Kidney (tissue), 22 donors: ENCODE measurements at places on chromosomes 12 and 14. TPM values are rescaled to one million over a fixed set of nuclear protein-coding genes. Genes with fewer than 3 reads are reported as not detected.

FOXM1 gene
- 1.3 TPM for total RNA-seq

DNA sequence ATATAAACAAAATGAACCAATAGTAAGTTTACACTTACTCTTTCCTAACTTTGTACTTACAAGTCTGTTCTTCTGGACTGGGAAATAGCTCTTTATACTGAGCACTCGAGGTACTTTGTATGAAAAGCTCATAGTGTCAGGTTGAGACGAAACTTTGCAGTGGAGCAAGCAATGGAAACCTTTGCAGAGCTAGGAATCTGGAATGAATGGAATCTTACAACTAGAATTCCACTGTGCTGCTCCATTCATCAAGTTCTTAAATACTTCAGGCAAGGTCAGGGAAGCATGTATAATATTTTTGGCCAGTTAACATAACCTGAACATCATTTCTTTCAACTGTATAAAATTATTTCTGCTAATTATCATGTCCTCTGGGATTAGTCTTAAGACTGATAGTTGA, 1327.5 kb upstream of the FLRT2 start:
- H3K36me3 ChIP-seq: no peaks in the 10 kb centered on the region

DNA sequence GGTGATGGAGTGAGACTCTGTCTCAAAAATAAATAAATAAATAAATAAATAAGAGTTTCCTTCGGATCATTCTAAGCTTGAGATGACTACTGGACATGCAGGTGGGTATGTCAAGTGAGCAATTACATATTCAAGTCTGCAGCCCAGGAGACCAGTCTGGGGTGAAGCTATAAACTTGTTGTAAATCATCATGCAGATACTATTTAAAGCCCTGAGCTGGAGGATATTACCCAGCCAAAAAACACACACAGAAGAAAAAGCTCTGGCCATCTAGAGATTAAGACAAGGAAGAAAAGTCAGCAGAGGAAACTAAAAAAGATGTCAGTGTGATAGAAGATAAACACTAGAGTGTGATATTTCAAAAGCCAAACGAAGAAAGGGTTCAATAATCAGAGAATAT, 47.0 kb upstream of the PDZRN4 start:
- no peaks in the 10 kb centered on the region for H3K4me1 ChIP-seq
- no peaks in the 10 kb centered on the region for H3K27me3 ChIP-seq
- DNase-seq: no peak
- H3K4me3 ChIP-seq: no peak overlapping the region
- no peak overlapping the region for H3K27ac ChIP-seq
- H3K36me3 ChIP-seq: no peaks in the 10 kb centered on the region

DNA sequence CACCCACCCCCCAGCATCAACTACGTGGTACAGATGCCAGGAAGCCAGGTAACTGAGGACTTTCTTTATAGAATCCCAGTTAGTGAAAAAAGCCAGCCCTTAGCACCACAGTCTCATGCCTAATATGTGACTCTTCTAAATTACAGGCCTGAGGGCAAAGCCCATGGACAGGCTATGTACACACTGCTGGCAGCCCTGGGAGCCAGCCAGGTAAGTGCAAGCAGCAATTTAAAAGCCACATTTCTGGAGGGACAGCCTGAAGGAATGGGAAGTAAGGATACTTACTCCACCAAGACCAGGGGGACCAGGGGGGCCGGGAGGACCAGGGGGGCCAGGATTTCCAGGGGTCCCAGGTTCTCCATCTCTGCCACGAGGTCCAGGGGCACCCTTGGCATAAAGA, 7.0 kb downstream of the COL2A1 start:
- no peaks in the 10 kb centered on the region for H3K36me3 ChIP-seq
- no peaks in the 10 kb centered on the region for H3K4me1 ChIP-seq
- H3K27me3 ChIP-seq: no peaks in the 10 kb centered on the region
- no peak overlapping the region for H3K27ac ChIP-seq

GRCh38 chr12:102417055-102417454, 63.3 kb downstream of the IGF1 start:
- H3K4me3 ChIP-seq: no peak overlapping the region
- no peaks in the 10 kb centered on the region for H3K4me1 ChIP-seq
- no peaks in the 10 kb centered on the region for H3K27me3 ChIP-seq
- no peak for DNase-seq
- H3K27ac ChIP-seq: no peak overlapping the region
- H3K36me3 ChIP-seq: no peaks in the 10 kb centered on the region

LRRIQ1 gene
- total RNA-seq: 8.5 TPM

LAG3 gene
- total RNA-seq: 1.3 TPM

DNA sequence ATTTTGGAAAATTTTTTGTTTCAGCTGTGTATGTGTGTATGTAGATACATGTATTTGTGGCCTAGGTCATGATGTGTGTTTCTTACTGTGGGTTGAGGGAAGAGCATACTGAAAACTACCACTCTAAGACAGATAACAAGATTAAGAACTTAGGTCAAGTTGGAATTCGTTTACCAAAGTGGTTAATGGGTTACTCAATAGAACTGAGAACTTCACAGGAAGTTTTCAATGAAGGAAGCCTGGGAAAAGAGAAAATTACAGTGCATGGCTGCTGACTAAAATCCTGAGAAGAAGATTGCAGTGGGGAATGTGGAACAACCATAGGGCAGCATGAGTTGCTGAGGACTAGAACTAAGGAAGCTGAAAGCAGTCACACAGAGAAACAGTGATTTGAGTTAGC, 21.4 kb upstream of the FOXG1 start:
- H3K4me1 ChIP-seq: no peaks in the 10 kb centered on the region
- no peaks in the 10 kb centered on the region for H3K36me3 ChIP-seq
- H3K27me3 ChIP-seq: no peaks in the 10 kb centered on the region
- H3K27ac ChIP-seq: no peak overlapping the region
- H3K4me3 ChIP-seq: no peak overlapping the region

DPY19L2 gene
- 24.5 TPM for total RNA-seq

GRCh38 chr14:73747379-73748211, 33.4 kb upstream of the PNMA1 start:
- no peak overlapping the region for H3K27ac ChIP-seq
- no peaks in the 10 kb centered on the region for H3K36me3 ChIP-seq
- peaks cover 17% of the 10 kb centered on the region for H3K4me1 ChIP-seq
- no peak overlapping the region for H3K4me3 ChIP-seq
- no peak for DNase-seq

GRCh38 chr14:58861586-58861985, 223.8 kb downstream of the DACT1 start:
- DNase-seq: peak; percentile 35
- no peak overlapping the region for H3K27ac ChIP-seq
- H3K27me3 ChIP-seq: no peaks in the 10 kb centered on the region
- H3K36me3 ChIP-seq: no peaks in the 10 kb centered on the region
- no peak overlapping the region for H3K4me3 ChIP-seq

- DNase-seq: no peak
- H3K4me1 ChIP-seq: peaks cover 3% of the 10 kb centered on the region
- H3K36me3 ChIP-seq: no peaks in the 10 kb centered on the region
- H3K4me3 ChIP-seq: no peak overlapping the region
Observed at GRCh38 chr14:75848167-75848913, 133.5 kb downstream of the TGFB3 start.

ERP27 gene
- 11.0 TPM for total RNA-seq

GLT8D2 gene
- total RNA-seq: 7.7 TPM

GRCh38 chr14:99271221-99271941, 616 bp downstream of the BCL11B start:
- H3K4me3 ChIP-seq: peak overlapping the region; percentile 58
- H3K36me3 ChIP-seq: no peaks in the 10 kb centered on the region
- peaks cover 6% of the 10 kb centered on the region for H3K27me3 ChIP-seq
- no peaks in the 10 kb centered on the region for H3K4me1 ChIP-seq
- DNase-seq: no peak

- H3K36me3 ChIP-seq: peaks cover 3% of the 10 kb centered on the region
- H3K4me3 ChIP-seq: no peak overlapping the region
- no peak for DNase-seq
- H3K27me3 ChIP-seq: no peaks in the 10 kb centered on the region
- no peaks in the 10 kb centered on the region for H3K4me1 ChIP-seq
Observed at GRCh38 chr14:95085321-95085720, 72.0 kb downstream of the DICER1 start.

DNA sequence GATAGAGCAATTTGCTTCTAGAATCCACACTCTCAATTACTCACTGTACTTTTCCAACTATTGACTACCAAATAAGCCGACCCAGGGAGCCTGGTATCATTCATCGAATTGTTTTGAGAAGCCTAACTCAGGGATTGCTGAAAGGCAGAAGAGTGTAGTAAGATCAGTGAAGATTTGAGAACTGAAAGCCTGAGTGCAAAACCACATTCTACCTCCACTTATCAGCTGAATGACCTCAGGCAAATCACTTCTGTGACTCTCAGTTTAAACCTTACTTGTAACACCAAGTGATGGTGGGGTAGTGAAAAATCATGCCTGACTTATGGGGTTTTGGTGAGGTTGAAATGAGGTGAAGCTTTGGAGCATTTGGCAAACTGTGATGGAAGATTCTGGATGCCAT, 126.1 kb upstream of the MAX start:
- H3K27me3 ChIP-seq: no peaks in the 10 kb centered on the region
- H3K4me1 ChIP-seq: no peaks in the 10 kb centered on the region
- H3K36me3 ChIP-seq: no peaks in the 10 kb centered on the region
- no peak overlapping the region for H3K27ac ChIP-seq
- no peak for DNase-seq

- peaks cover 10% of the 10 kb centered on the region for H3K4me1 ChIP-seq
- DNase-seq: no peak
- H3K27me3 ChIP-seq: no peaks in the 10 kb centered on the region
- peak overlapping the region; percentile 56 for H3K27ac ChIP-seq
Observed at GRCh38 chr14:75579338-75579864, 981 bp downstream of the FLVCR2 start.

DNA sequence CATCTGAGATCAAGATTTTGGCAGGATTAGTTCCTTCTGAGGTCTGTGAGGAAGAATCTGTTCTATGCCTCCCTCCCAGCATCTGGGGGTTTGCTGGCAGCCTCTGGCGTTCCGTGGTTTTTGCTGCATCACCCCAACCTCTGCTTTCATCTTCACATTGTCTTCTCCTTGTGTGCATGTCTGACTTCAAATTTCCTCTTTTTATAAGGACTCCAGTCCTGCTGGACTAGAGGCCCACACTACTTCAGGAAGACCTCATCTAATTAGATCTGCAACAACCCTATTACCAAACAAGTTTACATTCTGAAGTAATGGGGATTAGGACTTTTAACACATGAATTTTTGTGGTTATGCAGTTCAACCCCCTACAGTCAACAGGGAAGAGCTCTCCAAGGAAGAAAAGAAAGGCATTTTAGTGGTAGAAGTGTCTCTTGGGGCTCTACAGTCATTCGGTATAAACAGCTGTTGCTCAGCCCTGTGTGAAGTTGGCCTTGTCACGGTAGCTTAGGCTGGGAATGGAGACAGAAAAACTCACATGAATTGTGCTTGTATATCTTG, 89.7 kb downstream of the CAND1 start:
- H3K4me1 ChIP-seq: no peaks in the 10 kb centered on the region
- no peak overlapping the region for H3K27ac ChIP-seq
- DNase-seq: no peak
- H3K27me3 ChIP-seq: no peaks in the 10 kb centered on the region
- no peaks in the 10 kb centered on the region for H3K36me3 ChIP-seq
- no peak overlapping the region for H3K4me3 ChIP-seq

GRCh38 chr14:20429801-20430669, 5.9 kb downstream of the KLHL33 start:
- no peak overlapping the region for H3K27ac ChIP-seq
- DNase-seq: peak; percentile 79
- H3K4me3 ChIP-seq: no peak overlapping the region
- H3K27me3 ChIP-seq: no peaks in the 10 kb centered on the region

- H3K27ac ChIP-seq: no peak overlapping the region
- no peaks in the 10 kb centered on the region for H3K36me3 ChIP-seq
- no peaks in the 10 kb centered on the region for H3K27me3 ChIP-seq
- H3K4me3 ChIP-seq: no peak overlapping the region
- no peaks in the 10 kb centered on the region for H3K4me1 ChIP-seq
Observed at GRCh38 chr12:98572010-98572409, 21.5 kb upstream of the SLC25A3 start.

- H3K4me1 ChIP-seq: no peaks in the 10 kb centered on the region
- no peaks in the 10 kb centered on the region for H3K27me3 ChIP-seq
- H3K4me3 ChIP-seq: no peak overlapping the region
- no peaks in the 10 kb centered on the region for H3K36me3 ChIP-seq
- H3K27ac ChIP-seq: no peak overlapping the region
Observed at GRCh38 chr12:76702946-76703345, 61.0 kb upstream of the ZDHHC17 start.

- no peak overlapping the region for H3K27ac ChIP-seq
- no peaks in the 10 kb centered on the region for H3K36me3 ChIP-seq
- no peaks in the 10 kb centered on the region for H3K4me1 ChIP-seq
- no peaks in the 10 kb centered on the region for H3K27me3 ChIP-seq
- H3K4me3 ChIP-seq: no peak overlapping the region
Observed at GRCh38 chr12:19208456-19208855, 78.9 kb downstream of the PLEKHA5 start.

GRCh38 chr12:25957793-25958427, 572 bp upstream of the RASSF8 start:
- H3K4me1 ChIP-seq: no peaks in the 10 kb centered on the region
- peak; percentile 87 for DNase-seq
- H3K27me3 ChIP-seq: no peaks in the 10 kb centered on the region
- H3K4me3 ChIP-seq: peak overlapping the region; percentile 75

ANKS1B gene
- total RNA-seq: 5.8 TPM

DNA sequence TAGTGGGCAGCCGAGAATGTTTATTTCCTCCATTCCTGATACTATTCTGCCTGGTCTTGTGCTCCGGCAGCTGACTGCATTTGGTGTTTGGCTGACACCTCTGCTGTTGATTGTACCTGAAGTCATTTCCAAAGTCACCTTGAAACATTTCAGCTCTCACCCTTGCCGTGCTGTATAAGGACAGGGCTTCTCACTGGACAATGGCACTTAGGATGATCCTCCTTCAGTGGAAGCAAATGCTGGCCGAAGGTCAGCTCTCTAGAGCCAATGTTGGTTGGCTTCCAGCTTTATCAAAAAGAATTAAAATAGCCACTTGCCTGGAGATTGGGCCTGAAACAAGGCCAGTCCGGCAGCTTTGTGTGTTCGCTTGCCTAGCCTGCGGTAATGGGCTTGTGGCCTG, 44.0 kb downstream of the ACACB start:
- H3K27me3 ChIP-seq: no peaks in the 10 kb centered on the region
- no peaks in the 10 kb centered on the region for H3K36me3 ChIP-seq
- H3K4me1 ChIP-seq: peaks cover 22% of the 10 kb centered on the region
- H3K4me3 ChIP-seq: no peak overlapping the region
- H3K27ac ChIP-seq: peak overlapping the region; percentile 71

ESRRB gene
- 3.9 TPM for total RNA-seq

IL22 gene
- total RNA-seq: not detected

DNA sequence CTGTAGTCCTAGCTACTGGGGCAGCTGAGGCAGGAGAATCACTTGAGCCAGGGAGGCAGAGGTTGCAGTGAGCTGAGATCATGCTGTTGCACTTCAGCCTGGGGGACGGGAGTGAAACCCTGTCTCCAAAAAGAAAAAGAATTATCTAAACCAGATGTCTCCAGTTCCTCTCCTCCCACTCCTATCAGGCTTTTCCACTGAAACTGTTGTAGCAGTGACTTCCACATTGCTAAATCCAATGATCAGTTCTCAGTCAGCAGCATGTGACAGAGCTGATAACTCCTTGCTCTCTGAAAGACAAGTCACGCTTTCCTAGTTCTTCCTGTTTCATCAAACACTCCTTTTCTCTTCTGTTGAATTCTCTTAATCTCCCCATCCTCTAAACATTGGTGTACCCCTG, 8.6 kb downstream of the SLC38A6 start:
- H3K4me1 ChIP-seq: no peaks in the 10 kb centered on the region
- no peak for DNase-seq
- no peak overlapping the region for H3K4me3 ChIP-seq
- peaks cover 20% of the 10 kb centered on the region for H3K36me3 ChIP-seq
- H3K27ac ChIP-seq: no peak overlapping the region
- no peaks in the 10 kb centered on the region for H3K27me3 ChIP-seq
